Ascending aorta (tissue), 2 donors: ENCODE measurements at places on chromosomes 2 and 18.

DNA sequence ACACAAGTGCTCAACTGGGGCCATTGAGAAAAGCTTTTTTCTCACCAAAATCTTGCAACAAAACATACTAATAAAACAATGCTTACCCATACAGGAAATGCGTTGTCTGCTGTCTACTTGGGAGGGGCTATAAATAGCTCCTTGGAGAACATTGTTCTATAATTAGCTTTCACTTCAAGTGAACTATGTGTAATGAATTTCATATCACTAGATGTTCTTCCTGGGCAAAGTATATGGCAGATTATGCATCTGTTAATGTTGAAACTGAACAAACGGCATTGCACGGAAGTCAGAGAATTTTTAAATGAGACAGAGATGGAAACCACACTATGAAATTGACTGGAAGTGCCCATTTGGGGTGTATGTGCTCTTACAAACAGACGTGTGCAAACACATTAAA is 6.4 kb upstream of the NPAS2 start:
- no peak for DNase-seq

- DNase-seq: no peak
Observed at GRCh38 chr18:79559436-79559835, 120.2 kb upstream of the CTDP1 start.

DNA sequence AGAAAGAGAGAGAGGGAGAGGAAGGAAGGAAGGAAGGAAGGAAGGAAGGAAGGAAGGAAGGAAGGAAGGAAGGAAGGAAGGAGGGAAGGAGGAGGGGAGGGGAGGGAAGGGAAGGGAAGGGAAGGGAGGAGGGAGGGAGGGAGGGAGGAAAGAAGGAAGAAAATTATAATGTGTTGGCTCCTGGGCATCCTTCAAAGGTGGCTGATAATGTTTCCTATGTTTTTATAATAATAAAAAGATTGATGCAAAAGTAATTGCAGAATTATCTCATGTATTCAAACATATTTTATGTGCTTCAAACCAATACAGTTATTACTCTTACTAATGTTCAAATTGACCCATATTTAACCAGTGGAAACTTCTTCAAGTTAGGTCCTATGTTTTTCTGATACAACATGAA is 260.9 kb downstream of the LNPK start:
- no peak for DNase-seq

DNA sequence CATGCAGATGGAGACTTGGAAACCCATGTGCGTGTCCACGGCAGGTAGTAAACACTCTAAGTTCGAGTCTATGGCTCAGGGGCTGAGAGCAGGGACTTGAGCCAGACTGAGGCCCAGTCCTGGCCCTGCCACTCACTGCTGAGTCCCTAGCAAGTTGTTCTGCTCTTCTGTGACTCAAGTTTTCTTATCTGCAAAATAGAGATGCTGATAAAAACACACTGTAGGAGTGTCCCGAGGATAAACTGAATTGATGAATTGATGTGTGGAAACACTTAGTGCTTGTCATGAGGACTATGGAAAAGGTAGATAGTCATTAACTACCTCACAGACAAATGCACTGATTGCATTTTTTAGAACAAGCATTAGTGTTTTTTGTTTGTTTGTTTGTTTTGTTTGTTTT is 73.2 kb downstream of the BOLA3 start:
- no peak for DNase-seq

GRCh38 chr2:29202819-29203495 is 87.7 kb downstream of the CLIP4 start:
- DNase-seq: no peak

DNA sequence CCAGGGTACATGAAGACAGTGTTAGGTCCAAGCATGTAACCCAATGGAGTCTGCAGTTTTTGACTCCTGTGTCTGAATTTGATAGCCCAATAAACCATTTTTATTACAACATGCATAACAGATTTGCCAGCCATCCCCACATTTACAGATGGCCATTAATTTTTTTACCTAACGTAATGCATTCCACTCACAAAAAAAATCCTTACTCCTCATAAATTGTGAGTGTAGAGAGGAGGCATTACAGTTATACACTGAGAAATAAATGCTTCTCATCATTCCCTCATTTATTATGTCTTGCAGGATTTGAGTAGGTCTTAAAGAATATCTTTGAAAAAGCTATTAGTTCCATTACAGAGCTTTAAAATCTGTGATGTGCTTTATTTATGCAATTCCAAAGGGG is 193.8 kb downstream of the CMPK2 start:
- DNase-seq: no peak

DNA sequence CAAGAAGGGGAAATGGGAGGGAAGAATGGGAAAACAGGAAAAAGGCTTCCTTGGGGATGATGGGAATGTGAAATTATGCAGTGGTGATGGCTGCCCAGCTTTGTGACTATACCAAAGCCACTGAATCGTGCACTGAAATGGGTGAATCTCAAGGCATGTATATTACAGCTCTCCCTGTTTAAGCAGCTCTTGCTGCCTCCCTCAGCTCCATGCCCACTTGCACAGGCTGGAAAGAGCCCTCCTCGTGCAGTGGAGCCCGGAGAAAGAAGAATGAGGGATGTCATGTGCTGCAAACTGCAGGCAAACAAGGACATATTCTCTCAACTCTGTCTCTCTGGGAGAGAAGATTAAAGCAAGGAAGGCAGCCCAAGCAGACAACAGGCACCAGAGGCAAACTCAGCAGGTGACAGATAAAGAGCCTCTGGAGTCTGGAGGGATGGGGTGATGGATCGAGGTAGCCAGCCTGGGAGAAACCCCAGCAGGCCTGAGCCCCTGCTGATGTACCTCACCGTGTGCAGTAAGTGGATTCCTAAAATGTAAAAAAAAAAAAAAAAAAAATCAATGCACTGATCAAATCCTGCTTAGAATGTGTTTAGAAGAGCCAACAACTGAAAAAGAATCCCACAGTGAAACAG is 62.4 kb upstream of the SLC66A3 start:
- DNase-seq: peak; percentile 9

DNA sequence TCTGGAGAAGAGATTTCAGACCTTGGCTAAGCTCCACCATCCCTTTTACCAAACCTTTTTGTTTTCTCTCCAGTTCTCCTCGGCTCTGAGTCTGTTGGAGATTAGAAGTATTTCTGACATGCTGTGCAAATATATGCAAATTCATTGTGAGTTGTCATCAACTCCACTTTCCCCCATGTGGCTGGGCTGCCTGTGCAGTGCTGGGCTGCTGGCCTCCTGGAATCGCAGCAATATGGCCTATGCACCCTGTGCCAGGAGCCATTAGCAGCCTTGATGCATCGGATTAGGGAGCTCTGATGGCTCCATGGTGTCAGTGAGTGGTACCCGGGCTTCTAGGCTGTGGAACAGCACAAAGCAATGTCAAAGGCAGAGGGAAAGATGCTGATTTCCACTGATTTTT is 80.0 kb downstream of the GPR39 start:
- no peak for DNase-seq

DNA sequence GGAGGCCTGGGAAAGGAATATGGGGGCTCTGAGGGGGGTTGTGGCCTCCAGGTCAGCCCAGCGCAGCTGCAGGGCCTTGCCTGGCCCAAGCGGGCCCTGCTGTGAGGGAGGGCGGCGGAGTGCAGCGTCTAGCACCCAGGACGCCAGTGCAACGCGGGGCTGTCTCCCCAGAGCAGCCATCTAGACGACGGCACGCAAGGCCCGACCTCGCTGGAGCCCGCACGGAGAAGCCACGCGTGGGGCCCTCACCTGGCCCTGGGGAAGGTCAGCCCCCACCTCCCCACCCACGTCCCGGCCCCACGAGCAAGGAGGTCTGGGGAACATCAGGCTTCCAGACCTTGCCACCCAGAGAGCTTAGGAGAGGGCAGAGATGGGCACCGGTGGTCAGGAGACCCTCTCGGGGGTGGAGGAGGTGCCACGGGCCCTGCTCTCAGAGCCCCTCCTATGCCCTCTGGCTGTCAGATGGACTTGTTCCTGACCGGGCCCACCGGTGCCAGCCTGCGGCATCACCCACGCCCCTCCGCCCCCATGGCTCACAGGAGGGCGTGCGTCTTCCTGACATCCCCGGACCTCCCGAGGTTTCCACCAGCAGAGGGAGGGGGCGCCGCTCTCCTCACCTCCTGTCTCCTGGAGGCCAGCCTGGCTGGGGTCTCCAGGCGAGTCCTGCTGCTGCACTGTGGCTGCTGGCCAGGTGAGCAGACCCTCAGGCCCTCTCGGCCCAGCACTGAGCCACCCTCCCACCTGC is 17.0 kb downstream of the GPR35 start:
- no peak for DNase-seq

GRCh38 chr2:29066997-29067605 is 7.2 kb downstream of the PCARE start:
- DNase-seq: no peak

GRCh38 chr2:47073641-47074040 is 81.5 kb downstream of the STPG4 start:
- DNase-seq: no peak

- no peak for DNase-seq
Observed at GRCh38 chr2:160224060-160224459, 24.0 kb upstream of the ITGB6 start.

GRCh38 chr2:80078290-80079036 is 226.1 kb downstream of the LRRTM1 start:
- DNase-seq: no peak

- no peak for DNase-seq
Observed at GRCh38 chr2:26626606-26627005, 14.6 kb downstream of the CIB4 start.

DNA sequence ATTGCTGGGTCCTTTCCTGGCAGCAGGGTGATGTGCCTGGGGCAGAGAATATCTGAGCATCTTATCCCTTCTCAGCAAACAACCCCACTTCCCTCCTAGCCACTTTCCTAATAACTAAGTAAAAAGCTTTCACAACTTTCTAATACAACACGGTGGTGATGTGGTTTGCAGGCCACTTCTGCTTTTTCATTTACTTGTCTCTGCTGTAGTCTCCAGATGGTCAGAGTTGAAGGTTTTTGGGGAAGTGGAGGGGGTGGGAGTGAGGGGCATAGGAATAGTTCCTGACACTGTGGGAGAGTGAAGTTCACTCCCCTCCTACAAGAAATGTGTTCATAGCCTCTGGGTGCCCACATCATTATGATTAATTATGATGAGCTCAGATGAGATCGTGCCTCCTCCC is 11.6 kb downstream of the OXER1 start:
- no peak for DNase-seq

GRCh38 chr2:176873403-176873802 is 339.2 kb upstream of the HNRNPA3 start:
- DNase-seq: no peak

DNA sequence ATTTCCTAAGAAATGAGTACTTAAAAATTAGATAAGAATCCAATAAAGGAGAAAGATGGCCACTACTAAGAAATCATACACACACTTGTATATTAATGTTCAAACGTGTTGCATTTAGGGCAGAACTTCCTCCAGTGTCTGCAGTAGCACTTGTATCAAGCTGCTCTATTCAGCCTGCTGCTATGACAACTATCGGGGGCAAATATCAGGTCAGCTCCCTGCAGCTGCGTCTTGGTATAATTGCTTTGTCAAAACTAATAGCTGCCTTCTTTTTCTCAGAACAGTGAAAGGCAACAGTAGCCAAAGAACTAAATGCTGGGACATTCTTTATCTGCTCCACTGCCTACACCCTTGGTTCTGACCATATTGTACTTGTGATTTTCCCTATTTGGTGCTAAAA is 300.7 kb downstream of the NOL4 start:
- no peak for DNase-seq

GRCh38 chr2:233404222-233404621 is 49.9 kb downstream of the DGKD start:
- peak; percentile 63 for DNase-seq

- DNase-seq: no peak
Observed at GRCh38 chr2:47592381-47592780, 189.4 kb downstream of the MSH2 start.

DNA sequence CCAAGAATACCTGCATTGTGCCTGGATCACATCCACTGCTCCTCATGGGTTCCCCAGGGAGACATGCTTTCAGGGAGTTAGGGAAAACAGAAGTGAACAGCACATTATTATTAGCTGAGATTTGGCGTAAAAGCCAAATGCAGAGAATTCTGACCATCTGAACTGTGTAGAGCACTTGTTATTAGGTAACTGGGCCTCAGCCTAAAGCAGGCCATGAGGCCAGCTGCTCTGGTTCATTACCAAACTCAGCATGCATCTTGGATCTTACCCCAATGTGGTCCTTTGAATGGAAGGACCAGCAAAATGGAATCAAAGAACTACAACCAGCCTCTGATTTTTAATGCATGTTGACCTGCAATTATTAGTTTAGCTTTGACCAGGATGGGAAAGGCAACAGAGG is 322.3 kb downstream of the KCNS3 start:
- no peak for DNase-seq

- no peak for DNase-seq
Observed at GRCh38 chr2:132373391-132374135, 43.0 kb upstream of the GPR39 start.

GRCh38 chr2:236507393-236508085 is 62.1 kb upstream of the ACKR3 start:
- no peak for DNase-seq

DNA sequence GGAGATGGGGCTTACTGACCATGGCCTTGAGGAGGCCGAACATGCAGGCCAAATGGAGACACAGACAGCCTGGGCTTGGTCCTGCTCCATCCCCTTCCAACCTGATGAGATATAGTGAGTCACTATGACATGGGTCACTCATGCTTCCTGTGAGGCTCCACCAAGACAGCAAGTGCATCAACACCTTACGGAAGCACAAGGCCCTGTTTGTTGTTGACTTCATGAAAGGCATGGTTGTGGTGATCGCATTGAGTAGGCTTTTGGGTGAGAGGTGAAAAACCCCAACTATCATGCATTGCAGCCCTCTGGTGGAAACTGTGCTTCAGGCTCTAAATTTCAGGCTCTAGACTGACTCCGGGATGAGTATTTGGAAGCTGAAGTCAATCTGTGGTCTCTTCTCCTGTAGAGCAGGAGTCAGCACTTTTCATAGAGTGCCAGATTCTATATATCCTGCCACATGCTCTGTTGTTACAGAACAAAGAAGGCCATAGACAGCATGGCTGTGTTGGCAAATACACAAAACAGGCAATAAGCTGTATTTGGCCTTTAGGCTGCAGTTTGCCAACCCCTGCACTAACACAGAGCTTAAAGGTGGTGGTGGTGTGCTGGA is 10.1 kb downstream of the IL37 start:
- no peak for DNase-seq

- no peak for DNase-seq
Observed at GRCh38 chr18:13302457-13303225, 84.1 kb downstream of the LDLRAD4 start.

GRCh38 chr18:53946594-53946993 is 277.9 kb downstream of the MBD2 start:
- DNase-seq: no peak
